ENCODE measurements at places on chromosomes 6 and 20. TPM values are rescaled to one million over a fixed set of nuclear protein-coding genes. Genes with fewer than 3 reads are reported as not detected.

HLA-DQA2 gene
- 1.8 TPM for total RNA-seq

STMND1 gene
- total RNA-seq: 11.0 TPM

MATN4 gene
- total RNA-seq: 0.46 TPM

PRSS16 gene
- total RNA-seq: 18.0 TPM

CPNE5 gene
- total RNA-seq: 3.2 TPM

DEFB132 gene
- not detected for total RNA-seq

ATF6B gene
- total RNA-seq: 50.3 TPM

Data from lung (tissue), 17 donors.